ENCODE measurements at places on chromosomes 11 and 22.

GRCh38 chr11:73335204-73335923, 27.3 kb downstream of the ARHGEF17 start:
- DNase-seq, result peak; percentile 76

DNA sequence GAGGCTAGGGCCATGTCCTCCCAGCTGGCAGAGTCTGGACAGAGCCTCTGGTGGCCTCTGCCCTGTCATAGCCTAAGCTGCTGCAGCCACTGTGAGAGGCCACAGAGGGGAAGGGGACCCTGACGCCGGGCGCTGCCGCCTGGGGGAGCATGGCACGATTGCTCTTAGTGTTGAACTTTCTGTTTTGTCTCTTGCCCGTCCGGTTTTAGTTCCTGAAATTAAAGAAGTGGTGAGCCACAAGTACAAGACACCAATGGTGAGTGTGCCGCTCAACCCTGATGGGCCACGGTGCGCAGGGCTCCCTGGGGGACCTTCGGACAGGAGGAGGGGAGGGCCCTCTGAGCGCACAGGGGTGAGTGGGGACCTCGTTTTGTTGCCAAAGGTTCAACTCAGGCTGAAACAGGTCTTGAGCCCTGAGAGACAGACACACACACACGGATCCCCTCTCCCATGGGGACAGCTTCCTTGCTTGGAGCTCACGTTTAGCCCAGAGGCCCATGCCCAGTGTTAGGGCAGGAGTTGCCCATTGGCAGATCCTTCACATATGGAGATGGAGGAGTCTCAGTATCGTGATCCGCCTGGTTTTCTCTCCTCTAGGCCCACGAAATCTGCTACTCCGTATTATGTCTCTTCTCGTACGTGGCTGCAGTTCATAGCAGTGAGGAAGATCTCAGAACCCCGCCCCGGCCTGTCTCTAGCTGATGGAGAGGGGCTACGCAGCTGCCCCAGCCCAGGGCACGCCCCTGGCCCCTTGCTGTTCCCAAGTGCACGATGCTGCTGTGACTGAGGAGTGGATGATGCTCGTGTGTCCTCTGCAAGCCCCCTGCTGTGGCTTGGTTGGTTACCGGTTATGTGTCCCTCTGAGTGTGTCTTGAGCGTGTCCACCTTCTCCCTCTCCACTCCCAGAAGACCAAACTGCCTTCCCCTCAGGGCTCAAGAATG, 23.8 kb downstream of the MYBPC3 start:
- peak; percentile 40 for DNase-seq

- DNase-seq, result peak; percentile 68
Observed at GRCh38 chr11:59283825-59284772, 71.4 kb upstream of the MPEG1 start.

DNA sequence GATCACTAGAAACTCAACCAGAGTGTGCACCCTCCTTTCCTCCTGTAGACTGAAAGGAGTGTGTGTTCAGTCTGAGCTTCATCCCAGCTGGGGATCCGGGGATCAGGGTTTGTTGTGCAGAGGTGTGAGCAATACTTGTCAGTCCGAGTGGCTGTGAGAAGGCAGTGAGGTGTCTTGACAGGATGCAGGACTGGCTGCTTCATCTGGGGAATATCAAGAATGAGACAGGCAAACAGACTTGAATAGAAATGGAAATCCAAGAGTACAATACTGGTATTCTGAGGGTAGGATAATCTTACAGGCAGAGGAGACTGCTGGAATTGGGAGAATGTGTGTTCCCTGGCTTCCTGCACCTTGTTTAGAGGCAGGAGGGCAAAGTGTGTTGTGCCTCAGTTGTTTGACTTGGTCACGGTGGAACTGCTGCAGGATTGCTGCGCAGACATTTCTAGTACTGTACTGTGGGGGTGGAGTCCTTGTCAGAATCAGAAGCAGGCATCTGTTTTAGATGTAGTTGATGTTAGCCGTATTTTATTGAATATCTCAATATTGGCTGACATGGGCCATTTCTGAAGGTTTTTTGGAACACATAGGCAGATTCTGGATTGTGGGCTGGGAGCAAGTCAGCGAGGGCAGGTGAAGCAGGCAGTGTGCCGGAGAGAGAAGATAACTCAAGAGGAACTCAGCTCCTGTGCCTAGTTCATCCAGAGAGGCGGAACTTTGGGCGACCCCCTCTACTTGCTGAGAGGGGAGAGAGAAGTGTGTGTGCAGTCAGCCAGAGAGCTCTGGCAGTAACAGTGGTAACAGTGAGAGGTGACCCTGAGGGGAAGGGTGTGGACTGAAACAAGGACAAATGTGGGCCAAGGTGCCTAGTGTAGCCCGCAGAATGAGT, 27.1 kb upstream of the GRK2 start:
- DNase-seq, result peak; percentile 31

- no peak for DNase-seq
Observed at GRCh38 chr11:17767301-17767885, 32.8 kb downstream of the KCNC1 start.

DNA sequence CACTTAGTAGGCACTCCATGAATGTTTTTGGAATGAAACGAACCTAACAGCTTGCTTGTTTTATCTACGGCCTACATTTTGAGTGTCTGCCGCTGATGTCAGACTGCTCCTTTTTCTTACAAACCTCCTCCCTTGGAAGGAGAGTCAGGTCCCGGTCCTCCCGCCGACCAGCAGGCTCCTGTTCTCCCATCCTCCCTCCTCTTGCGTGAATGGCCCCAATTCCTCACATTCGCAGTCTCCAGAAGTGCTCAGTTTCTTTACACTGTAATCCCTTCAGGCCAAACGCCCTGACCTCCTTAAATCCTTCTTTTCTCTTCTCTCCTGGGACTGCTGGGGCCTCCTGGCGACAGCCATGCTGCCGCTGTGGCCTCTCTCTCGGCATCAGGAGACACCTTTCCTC, 82.6 kb upstream of the CSNK2A3 start:
- no peak for DNase-seq

DNA sequence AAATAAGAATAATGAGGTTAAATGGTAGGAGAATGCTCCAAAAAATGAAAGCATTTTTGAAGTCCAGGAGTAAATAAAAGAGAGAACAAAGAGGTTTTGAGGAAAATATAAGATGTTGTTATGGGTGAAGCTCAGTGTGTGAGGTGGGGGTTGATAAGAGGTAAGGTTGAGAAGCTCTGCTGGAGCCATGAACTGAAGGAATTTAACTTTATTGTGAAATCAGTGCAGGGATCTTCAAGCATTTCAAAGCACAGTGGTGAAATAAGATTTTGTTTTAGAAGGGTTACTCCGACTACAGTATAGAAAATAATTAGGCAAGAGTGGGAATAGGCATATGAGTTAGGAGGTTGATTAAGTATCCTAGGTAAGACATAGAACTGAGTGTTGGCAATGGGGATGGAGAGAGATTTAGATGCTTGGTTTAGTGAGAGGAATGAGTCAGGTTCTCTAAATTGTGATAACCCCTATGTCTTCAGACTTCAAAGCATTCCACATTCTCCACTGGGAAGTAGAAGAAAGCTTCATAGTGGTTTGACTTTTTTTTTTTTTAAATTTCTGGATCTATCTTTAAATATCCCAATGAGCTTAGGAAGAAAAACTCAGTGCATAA, 403.2 kb downstream of the AASDHPPT start:
- DNase-seq, result no peak

DNA sequence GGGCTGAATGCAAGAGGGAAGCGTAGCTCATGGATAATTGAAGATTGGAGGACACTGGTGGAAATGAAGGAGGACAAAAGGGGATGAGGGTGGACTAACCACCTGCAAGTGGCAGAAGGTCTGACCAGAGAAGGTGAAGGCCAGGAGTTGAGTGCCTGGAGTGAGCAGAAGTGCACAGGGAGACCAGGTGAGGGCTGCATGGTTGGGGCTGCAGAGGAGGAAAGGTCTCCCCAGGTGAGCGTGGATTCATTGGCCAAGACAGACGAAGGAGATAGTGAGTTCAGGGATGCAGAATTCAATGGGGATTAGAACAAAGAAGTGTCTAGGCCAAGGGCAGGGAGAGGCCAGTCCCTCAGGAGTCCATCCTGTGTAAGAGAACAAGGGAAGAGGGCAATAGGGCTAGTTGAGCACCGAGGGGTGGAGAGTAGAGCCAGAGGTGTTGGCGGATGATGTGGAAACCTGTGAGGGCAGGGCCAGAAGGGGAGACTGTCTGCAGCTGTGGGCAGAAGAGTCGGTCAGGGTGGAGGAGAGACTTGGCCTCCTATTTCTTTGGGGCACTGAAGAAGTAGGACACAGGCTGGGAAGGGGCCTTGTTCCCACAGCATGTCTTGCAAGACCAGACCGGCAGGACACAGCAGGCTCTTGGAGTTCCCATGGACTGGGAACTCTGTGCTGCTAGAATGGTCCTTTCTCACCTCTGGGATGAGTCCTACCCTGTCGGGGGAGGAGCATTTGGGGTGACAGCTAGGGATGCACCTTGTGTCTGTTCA, 6.7 kb downstream of the TRIM29 start:
- no peak for DNase-seq

DNA sequence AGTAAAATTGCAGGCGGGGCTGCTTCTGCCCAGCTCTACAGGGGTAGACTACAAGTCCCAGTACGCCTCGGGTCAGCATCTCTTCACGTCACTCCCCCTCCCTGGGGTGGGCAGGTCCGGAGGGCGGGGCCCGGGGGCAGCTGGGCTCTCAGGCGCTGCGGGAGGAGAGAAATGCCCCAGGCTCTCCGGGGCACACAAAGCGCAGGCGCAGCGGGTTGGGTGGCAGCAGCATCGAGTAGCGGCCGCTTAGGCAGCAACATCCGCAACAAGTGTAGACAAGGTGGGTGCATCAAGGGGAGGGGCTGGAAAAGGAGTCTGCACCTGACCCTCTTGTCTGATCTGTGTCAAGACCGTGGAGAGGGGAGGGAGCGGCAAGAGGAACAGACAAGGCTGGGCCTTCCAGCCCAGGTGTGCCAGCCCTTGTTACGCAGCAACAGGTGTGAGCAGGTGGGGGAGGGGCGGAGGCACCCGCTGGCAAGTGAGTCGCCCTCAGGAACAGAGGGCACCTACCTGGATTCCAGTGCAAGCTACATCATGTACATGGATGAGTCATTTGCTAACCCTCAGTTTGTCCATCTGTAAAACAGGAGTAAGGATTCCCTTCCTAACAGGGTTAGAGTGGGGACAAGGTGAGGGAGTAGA, 1.2 kb downstream of the PLEKHB1 start:
- DNase-seq, result peak; percentile 97

GRCh38 chr22:32421484-32421883, 9.4 kb upstream of the RTCB start:
- no peak for DNase-seq

GRCh38 chr11:61532134-61533038, 23.8 kb downstream of the LRRC10B start:
- no peak for DNase-seq

DNA sequence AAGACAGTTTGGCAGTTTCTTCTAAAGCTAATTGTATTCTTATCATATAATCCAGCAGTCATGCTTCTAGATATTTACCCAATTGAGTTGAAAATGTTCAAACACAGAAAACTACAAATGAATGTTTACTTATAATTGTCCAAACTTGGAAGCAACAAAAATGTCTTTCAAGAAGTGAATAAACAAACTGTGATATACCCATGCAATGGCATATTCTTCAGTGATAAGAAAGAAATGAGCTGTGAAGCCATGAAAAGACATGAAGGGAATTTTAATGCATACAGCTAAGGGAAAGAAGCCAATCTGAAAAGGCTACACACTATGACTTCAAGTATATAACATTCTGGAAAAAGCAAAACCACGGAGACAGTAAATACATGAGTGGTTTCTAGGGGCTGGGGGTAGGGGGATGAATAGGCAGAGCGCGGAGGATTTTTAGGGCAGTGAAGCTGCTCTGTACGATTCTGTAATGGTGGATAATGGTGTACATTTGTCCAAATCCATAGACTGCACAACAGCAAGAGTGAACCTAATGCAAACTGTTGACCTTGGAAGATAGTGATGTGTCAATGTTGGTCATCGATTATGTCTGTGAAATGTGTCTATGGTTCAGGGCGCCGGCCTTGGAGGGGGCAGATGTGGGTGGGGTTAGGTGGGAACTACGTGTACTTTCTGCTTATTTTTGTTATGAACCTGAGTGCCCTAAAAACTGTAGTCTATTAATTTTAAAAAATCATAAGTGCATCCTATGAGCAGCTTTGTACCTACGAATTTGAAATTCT, 424.9 kb downstream of the TBC1D22A start:
- no peak for DNase-seq

DNA sequence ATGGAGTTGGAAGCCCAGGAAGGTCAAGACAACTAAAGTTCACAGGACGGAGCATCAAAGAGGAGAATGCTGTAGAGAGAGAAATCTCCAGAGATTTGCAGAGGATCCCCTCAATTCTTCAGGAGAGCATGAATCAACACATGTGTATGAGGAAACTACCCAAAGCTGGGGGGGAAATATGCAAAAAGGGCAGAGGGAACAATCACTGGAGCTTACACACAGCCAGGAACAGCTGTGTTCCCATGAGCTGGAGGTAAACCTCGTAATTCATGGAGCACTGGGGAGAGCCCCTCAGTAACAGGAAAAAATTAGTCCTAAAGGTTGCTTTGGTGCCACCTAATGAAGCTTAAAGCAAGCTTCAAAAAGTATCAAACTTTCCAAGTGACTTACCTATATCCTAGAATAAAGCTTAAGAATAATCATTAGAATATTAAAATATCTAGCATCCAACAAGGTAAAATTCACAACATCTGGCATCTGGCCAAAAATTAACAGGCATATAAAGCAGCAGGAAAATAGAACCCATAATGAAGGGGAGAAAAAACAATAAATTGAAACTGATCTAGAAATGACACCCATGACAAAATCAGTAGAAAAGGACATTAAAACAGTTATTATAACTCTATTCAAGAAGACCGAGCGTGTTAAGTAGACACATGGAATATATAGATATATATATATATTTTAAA, 134.2 kb downstream of the STK33 start:
- DNase-seq, result no peak

DNA sequence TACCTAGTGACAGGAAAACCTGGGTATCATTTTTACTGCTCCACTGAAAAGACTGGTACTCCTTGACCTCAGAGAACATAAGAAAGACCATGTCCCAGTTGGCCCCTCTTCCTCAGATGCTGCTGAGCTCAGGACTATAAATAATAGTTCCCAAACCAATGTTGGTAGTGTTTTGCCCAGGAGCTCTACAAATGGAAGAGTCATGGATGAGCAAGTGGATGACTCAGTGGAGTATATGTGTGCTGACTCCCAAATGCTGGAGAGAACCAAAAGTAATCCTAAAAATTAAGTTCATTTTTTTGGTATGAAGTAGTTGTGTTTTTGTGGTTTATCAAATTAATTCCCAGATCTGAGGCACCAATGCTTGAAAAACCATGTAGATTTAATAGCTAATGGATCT, 482.0 kb downstream of the KCNA4 start:
- no peak for DNase-seq

- peak; percentile 95 for DNase-seq
Observed at GRCh38 chr22:29310863-29311339, 4.5 kb downstream of the GAS2L1 start.

DNA sequence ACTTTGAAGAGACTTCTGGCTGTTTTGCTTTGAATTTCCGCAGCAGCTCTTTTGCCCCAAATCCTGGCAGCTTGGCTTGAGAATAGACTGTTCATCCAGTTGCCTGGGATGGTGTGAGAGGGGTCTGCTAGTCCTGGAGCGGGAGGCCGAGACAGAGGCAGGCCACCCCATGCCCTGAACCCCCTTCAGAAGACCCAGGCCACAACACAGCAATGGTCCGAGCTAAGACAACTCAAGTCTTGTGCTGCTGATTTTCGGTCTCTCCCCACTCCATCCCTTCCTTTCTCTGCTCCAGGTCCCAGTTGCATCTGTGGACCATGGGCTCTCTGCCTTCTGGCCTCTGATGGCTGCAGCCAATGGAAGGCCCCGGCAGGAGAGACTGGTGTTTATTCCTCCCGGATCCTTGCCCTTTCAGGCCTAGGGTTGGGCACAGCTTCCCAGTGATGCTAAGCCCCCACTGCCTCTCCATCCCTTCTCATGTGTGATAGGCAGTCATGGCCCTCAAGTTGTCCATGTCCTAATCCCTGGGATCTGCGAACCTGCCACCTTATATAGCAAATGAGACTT, 31.9 kb upstream of the TP53I11 start:
- DNase-seq, result no peak

Data from pons (tissue), 1 donor.